ENCODE measurements at places on chromosomes 4 and X.
A peak's percentile ranks its signal among the peaks of the same experiment; 100 is the strongest.

DNA sequence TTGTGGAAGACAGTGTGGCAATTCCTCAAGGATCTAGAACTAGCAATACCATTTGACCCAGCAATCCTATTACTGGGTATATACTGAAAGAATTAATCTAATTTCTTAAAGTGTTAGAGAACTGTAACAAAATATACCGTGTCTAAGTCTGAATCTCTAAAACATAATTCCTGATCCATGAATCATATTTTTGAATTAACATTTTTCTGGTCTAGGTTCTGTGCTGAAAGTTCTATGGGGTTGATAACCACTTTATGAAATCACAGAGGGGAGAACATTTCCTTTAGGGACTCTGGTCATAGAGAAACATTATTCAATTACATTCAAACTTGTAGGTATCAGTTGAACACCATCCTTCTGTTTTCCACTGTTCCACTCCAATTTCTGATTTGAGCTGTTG, 91.9 kb upstream of the ETNPPL start:
- DNase-seq, result no peak

DNA sequence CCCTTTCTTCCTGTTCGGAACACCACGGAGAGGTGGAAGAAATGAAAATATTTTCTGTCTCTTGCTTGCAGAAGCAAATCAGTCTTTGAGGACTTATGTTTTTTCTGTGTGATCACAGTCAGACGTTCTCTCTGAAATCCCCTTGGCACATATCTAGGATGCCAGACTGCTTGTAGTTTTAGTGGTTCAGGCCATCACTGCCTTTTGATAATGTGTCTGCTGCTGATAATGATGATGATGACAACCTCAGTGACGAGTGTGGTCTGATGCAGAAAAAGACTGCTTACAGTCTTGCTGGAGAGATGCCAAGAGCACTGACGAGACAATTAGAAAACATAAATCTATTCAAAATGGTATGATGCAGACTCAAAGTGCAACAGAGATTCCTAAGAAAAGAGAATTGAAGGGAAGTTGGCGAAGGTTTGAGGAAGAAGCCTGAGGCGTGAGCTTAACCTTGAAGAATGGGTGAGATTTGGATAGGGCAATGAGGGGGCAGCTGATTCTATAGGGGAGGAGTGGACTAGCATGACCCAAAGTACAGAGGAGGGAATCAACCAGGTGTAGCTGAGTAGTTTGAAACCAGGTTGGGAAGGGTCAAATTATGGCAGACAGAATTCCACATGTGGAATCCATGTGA, 7.9 kb downstream of the RAB33A start:
- DNase-seq, result no peak

- DNase-seq, result no peak
Measured at GRCh38 chr4:137952116-137952515, 290.0 kb downstream of the SLC7A11 start.

DNA sequence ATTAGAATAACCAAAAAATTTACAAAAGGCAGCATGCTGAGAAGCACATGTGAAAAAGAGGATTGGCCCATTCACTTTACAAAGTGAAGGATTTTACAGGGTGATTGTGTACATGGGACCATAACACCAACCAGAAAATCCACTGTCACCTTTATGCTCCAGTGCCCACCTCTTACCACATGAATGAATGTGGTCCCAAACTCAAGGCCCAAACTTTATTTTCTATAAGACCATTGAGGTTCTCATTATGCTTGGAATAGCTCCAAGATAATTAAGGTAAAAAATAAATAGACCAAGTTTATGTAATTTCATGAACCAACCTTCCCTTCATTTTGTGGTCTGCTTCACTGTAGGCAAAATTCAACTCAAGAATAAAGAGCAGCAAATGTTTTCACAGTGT, 24.3 kb upstream of the MYOZ2 start:
- DNase-seq, result no peak

DNA sequence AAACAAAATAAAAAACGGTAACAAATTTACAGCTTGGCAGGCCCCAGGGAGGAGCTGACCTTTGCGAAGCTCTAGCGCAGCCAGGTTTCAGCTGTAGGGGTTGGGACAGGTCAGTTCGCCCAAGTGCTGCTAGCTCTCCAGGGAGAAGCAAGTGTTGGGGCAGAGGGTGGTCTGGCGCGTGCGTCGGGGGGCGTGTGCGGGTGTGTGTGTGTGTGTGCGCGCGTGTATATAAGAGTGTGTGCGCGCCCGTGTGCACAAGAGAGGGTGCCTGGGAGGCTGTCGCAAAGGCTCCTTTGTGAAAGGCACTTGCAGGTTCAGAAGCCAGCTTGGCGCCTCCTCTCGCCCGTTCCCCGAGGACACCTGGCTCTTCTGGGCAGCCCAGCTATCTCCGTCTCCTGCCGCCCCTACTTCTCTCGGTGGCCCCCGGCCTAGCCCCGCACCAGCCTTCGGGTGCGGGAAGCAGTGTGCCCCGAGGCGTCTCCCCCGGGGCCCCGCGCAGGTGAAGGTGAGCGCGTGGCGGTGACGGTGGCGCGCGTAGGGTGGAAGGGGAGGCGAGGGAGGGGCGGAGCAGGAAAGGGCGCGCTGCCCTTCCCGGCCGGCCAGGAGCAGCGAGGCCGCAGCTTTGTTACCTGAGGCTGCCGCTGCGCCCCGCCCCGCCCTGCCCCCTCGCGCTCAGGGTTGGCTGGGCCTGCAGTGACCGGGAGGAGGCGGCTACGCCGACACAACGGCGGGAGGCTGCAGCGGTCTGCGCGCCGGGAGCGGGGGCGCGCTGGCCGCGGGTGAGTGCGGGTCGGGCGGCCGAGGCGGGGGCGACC, at the start of gene FHDC1:
TSS of gene FHDC1 (plus strand) at position 693 of the 815 bp plus-strand sequence. CDS start 6,735 bp downstream, outside the sequence.
- DNase-seq, result peak; percentile 93

- DNase-seq, result no peak
Measured at GRCh38 chrX:110561034-110561433, 202.4 kb downstream of the RTL9 start.

- peak; percentile 65 for DNase-seq
Measured at GRCh38 chr4:76758290-76758882, 139.6 kb downstream of the SOWAHB start.
